ENCODE measurements at places on chromosomes 1 and 21.

DNA sequence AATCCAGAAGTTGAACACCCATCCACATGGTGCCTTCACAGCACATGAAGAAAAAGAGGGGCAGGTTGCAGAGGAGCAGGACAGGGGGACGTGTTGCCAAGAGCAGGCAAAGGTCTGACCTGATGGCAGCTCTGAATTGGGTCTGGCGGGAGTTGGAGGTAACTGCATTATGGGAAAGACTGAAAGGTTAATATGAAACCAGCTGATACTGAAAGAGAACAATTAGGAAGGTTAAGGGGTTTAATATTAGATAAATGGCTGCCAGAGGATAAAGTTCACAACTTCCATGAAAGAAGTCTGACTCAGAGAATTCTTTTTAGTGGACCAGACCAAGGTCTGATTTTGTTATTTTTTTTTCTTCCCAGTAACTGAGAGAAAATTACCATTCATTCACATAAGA, 76.1 kb downstream of the CD58 start:
- no peak for DNase-seq

DNA sequence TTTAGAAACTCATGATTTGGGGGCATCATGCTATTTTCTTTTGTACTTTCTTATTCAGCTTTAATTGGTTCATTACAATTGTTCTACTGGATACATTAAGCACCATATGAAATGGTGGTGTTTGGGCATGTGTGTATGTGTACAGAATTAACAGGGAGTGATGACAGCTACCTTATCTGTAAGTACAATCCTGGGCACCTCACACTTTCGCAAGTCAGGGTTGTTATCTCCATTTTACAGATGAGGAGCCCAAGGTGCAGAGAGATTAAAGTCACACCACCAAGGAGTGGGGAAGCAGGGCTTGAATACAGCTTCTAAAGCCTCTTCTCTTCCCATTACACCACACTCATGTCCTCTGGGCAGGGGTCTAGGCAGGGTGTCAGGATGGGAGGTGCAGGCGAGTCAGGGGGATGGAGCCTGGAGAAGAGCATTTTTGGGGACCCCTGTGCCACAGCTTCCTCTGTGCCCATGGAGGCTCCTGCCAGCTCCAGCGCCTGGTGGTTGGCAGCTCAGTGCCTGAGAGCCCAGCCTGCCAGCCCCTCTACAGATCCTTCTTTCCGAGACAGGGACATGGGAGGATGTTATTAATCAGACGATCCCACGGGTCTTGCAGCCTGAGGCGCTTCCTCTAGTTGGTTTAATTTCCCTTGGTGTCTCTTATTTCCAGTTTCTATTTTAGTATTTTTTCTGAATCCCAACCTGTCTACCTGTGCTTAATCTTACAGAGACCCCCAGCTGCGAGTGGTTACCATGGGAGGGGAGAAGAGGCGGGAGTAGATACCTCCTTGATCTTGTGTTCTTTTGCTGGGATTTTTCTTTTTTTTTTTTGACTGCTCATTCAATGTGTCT, 126.2 kb upstream of the CD34 start:
- DNase-seq: no peak

GRCh38 chr1:41483001-41483850, 1.3 kb downstream of the EDN2 start:
- no peak for DNase-seq

DNA sequence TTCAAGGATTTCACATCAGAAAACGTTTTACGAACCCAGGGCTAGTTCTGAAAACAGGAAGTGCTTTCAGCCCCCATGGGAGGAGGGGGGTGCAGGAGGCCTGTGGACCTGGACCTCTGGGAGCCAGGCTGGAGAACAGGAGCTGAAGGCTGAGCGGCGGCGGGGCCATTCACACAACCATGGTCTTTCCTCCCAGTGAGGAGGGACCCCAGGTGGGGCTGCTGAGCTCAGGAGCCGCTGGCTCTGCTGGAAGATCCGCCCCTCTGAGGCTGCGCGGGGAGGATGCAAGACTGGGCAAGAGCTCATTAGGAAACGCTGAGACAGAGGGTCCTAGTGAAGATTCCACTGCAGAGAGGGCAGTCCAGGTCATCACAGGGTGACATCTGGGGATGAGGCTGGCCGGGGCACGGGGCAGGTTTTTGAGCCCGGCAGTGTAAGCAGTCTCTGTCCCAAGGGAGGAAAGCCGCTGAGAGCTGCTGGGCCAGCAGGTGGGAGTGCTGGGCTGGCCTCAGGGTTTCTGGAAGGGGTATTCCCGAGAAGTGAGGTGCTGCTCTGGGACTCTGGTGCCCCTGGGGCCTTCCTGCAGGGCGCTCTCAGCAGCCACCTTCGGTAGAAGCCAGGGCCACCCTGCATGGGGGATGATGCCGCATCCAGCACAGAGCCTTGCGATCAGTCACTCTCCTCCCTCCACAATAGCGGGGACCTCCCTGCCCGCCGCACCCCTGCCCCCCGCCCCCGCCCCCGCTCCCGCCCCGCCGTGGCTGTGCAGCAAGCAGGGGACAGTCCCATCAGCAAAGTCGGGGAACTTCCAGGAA, 7.5 kb downstream of the MX2 start:
- peak; percentile 29 for DNase-seq
